ENCODE measurements at places on chromosomes 7 and 10. TPM values are rescaled to one million over a fixed set of nuclear protein-coding genes. Genes with fewer than 3 reads are reported as not detected.

TRIM73 gene
- 3.0 TPM for total RNA-seq

COPG2 gene
- total RNA-seq: 74.3 TPM

SEMA3E gene
- total RNA-seq: 294 TPM

CHRM2 gene
- total RNA-seq: not detected

MARVELD1 gene
- 32.9 TPM for total RNA-seq

POU6F2 gene
- 5.5 TPM for total RNA-seq

RAPGEF5 gene
- total RNA-seq: 23.2 TPM

SLC18A3 gene
- total RNA-seq: not detected

ZC3HAV1 gene
- total RNA-seq: 70.5 TPM

HOXA9 gene
- not detected for total RNA-seq

CAMK2G gene
- 20.9 TPM for total RNA-seq

CFAP43 gene
- total RNA-seq: 3.8 TPM

TMEM236 gene
- total RNA-seq: not detected

BMPER gene
- 66.5 TPM for total RNA-seq
